ENCODE measurements at places on chromosomes 3 and 15.

GRCh38 chr15:78090422-78091063, 1.8 kb upstream of the SH2D7 start:
- DNase-seq: no peak

- DNase-seq: no peak
These were observed 88.0 kb downstream of the TBC1D2B start for GRCh38 chr15:77989296-77990143.

GRCh38 chr15:56978898-56979662, 60.6 kb downstream of the TCF12 start:
- DNase-seq: no peak

GRCh38 chr3:17674082-17674686, 68.2 kb downstream of the TBC1D5 start:
- no peak for DNase-seq

DNA sequence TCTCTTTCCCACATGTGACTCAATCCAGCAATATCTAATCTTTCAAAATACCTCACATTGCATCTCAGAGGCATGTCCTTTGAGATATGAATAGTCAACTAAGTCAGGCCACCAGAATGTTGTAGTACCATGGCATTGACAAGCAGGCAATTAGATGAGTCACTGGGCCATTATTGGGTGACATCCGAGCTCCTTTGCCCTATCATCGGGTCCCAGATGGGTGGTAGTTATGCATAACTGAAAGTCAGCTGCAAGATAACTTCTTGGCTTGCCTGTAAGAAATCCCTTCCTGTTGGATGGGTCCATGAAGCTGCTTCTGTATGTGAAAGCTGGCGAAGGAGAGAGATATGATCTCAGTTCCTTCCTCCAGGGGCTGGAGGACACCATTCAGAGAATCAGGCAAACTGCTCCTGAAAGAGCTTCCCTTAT, 32.8 kb downstream of the ARRDC4 start:
- DNase-seq: no peak

DNA sequence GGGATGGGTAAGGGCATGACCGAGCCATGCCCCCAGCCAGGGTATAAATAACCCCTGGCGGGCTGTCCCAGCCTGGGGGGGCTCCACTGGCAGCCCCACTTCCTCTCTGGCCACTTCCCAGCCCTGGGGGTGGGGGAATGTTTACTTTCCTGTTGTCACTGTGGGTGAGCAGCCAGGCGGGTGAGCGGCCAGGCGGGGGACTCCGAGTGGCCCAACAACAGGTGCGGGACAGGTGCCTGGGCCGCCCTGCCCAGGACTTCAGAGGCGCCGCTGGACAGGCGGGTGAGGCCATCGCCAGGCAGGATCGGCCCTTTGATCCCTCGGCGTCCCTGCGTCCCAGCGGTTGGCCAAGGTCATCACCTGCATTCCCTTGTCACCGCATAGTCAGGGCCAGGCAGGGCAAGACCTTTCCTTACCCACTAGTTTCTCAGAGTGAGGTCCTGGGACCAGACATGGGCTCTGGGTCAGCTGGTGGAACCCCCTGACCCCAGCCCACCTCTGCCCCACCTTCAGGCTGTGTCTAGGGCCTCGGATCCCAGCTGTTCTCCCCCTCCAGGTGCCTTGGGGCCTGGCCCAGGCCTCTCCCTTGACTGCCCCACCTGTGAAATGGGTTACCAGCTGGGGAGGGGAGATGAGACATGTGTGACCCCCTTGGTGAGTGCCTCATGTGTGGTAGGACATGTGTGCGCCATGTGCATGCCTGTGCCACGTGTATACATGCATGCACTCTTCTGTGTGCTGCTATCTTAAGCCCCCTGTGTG, 16.6 kb downstream of the SEMA3F start:
- no peak for DNase-seq

- DNase-seq: no peak
These were observed 617.9 kb downstream of the NTRK3 start for GRCh38 chr15:87638554-87639083.

GRCh38 chr3:62954580-62954979, 79.4 kb upstream of the CADPS start:
- DNase-seq: no peak

DNA sequence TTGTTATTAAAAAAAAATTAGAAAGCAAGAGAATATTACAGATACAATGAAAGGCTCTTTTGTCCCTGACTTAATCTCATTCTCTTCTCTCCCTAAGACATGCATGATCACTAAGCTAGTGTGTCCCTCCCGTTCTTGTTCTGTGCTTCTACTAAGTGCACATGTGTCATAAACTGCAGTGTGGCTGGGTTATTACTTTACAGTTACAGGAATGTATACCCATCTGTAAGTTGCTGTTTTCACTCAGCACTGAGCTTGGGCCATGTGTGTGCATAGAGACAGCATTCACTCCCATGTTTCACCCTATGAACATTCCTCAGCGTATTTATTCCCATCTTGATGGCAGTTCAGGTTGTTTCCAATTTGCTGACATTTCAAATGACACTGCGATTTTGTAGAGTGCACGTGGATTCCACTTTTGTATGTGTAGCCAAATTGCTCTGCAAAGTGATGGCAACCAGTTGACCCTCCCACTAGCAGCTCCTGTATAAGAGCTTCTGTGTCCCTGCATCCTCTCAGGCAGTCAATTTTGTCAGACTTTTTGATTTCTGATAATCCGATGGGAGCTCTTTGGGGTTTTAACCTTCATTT, 145.8 kb upstream of the UBE2E1 start:
- no peak for DNase-seq

- DNase-seq: peak; percentile 62
These were observed 195.4 kb upstream of the LPP start for GRCh38 chr3:187958432-187959003.

GRCh38 chr15:80996247-80996646, 4.5 kb upstream of the TLNRD1 start:
- peak; percentile 29 for DNase-seq

GRCh38 chr15:38611228-38611627, 46.6 kb upstream of the RASGRP1 start:
- DNase-seq: peak; percentile 5

GRCh38 chr3:25433868-25434267, 5.8 kb downstream of the RARB start:
- no peak for DNase-seq

DNA sequence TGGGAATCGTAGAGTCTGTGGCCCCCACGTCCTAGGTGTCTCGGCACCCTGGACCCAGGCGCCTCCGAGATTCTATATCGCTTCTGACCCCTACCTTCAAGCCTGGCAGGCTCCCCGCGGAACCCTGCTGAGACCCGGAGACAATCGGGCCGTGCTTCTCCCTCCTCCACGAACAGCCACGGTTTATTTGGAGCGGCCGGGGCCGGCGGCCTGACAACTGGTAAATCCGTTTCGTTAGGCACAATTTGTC, 1.4 kb downstream of the GATA2 start:
- DNase-seq: no peak

GRCh38 chr15:36594556-36595090, 15.2 kb downstream of the CDIN1 start:
- no peak for DNase-seq

- no peak for DNase-seq
These were observed 32.8 kb upstream of the RASA2 start for GRCh38 chr3:141454054-141454453.

- no peak for DNase-seq
These were observed 32.1 kb upstream of the RFTN1 start for GRCh38 chr3:16545413-16546185.

DNA sequence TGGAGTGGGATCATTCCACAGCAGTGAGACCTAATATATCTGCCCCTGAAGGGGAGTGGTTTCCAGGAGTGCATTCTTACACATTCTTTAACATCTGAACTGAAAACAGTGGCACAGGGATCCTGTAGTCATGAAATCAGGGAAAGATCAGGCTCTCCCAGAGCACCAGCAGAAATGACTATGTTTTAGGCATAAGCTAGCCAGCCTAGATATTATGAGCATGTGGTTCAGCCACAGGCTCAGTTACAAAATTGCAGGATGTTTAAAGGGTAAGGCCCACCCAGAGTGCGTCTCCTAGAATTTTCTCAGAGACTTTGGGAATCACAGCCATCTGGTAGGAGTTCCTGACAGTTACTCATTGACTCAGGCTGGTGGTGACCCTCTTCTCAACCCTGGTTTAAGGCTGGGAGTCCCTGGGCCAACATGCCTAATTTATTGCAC, 20.9 kb downstream of the FSTL1 start:
- DNase-seq: no peak

DNA sequence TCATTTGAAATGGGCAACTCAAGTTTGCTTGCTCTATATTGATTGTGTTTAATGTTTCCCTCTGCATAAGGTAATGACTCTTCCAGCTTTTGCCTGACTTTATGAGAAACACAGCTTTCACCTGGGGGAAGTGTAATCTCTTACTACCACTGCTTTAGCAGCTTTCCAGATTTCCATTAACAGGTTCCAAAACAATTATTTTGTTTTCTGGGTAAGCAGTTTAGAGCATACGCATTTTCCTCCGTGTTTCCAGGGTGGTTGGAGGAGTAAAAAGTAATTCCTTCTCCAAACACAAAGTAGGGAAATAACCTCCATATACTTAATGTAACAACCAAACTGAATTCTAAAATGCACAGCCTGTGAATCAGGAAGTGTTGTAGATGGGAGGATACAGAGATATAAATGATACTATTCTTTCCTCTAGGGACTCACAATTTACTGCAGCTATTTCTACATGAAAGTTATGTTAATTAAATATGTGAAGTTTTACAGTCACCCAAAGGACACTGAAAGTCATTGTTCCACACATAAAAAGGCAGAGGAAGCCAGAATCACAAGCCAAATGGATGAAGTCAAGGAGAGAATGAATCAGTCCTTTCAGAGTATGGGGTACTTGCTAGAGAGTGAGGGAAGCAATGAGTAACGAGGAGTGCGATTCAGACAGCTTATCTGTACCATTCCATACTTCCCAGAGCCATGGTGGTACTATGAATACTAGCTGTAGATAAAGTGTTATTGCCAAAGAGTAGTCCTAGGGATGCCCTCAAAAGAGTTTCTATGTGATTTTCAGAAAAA, 16.6 kb downstream of the ST3GAL6 start:
- no peak for DNase-seq

DNA sequence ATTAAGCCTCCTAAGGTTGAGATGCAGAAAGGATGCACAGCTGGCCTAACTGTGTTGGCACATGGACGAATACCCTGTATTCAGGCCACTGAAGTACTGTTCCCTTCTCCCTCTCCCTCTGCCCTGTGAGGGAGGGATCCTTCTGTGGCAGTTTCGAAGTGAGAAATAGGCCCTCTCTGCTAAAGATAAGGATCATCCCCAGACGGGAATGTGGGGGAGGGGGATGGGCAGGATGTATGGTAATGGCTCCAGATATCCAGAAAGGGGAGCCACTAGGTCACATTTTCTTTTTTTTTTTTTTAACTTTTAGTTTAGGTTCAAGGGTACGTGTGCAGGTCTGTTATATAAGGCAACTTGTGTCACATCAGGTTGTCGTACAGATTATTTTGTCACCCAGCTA, 463.1 kb downstream of the TBL1XR1 start:
- DNase-seq: no peak
